ENCODE measurements at places on chromosomes 11 and 22.

GRCh38 chr11:88626216-88626615, 288.7 kb upstream of the CTSC start:
- DNase-seq, result no peak

- DNase-seq, result no peak
These were observed 858.8 kb downstream of the METTL15 start for GRCh38 chr11:28966951-28967350.

DNA sequence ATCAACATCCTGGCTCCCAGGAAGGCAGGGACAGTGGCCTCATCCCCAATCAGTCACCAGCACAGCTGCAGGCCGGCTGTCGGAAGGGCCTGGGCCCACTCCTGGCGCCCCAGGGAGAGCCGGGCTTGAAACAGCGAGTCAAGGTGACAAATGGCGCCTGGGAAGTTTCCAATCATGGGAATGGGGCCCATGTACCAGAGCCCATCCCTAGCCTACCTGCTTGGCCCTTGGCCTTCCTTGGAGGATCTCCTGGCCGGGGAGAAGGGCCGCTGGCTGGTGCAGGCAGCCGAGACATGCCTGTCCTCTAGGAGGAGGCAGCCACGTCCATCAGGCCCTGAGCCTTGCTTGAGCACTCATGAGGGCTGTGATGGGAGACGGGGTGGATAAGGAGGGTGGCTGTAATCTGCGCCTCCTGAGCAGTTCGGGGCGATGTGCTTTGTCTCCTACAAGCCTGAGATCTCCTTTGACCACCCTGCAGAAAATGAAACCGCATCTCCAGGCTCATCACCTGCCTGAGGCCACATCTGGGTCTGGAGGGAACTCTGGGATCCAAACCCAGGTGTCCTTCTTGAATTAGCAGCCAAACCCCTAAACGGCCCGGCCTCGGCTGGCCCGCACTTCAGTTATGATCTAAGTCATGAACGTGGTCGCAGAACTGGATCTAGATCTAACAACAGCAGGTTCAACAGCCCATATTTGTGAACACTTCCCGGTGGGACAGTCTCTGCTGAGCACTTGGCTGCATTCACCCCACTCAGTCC, 862.0 kb downstream of the TBC1D22A start:
- no peak for DNase-seq

DNA sequence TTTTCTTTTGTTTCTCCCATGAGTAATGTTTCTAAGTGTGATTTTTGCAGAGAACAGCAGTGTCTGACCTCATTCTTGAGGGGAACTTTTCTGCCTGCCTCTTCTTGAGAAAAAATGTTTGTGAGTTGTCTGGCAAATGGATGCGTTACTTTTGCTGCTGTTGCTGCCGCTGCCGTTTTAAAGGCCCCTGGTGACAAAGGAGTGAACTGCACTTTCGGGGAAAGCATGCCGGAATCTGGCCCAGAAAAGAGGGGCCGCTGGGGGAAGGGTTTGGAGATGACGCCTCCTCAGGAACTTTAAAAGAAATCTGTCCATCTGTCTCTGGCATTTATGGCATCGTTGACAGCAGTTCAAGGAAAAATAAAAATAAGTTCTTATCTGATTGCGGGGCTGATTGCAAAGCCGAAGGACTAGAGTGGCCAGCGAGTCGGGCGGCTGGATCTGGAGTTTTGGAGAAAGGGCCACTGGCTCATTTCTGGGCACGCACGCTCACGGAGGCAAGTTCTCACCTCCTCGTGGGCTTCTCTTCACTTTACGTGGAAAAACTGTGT, 16.5 kb downstream of the ZBTB16 start:
- DNase-seq, result no peak

- no peak for DNase-seq
These were observed 9.9 kb downstream of the OVCH2 start for GRCh38 chr11:7696424-7696823.

Data from C1 segment of cervical spinal cord (tissue), 14 donors.